Ascending aorta (tissue), 2 donors: ENCODE measurements at places on chromosomes 4 and X. TPM values are rescaled to one million over a fixed set of nuclear protein-coding genes. Genes with fewer than 3 reads are reported as not detected.

GRCh38 chr4:113540859-113541258 is 220.7 kb downstream of the CAMK2D start:
- no peaks in the 10 kb centered on the region for H3K36me3 ChIP-seq
- no peak overlapping the region for H3K4me3 ChIP-seq
- peaks cover 11% of the 10 kb centered on the region for H3K4me1 ChIP-seq
- DNase-seq = no peak
- H3K27me3 ChIP-seq = no peaks in the 10 kb centered on the region

- DNase-seq = no peak
- H3K4me3 ChIP-seq = no peak overlapping the region
- H3K4me1 ChIP-seq = no peaks in the 10 kb centered on the region
- no peaks in the 10 kb centered on the region for H3K36me3 ChIP-seq
- no peak overlapping the region for H3K27ac ChIP-seq
Measured at GRCh38 chr4:98794565-98795205, 134.2 kb downstream of the EIF4E start.

DNA sequence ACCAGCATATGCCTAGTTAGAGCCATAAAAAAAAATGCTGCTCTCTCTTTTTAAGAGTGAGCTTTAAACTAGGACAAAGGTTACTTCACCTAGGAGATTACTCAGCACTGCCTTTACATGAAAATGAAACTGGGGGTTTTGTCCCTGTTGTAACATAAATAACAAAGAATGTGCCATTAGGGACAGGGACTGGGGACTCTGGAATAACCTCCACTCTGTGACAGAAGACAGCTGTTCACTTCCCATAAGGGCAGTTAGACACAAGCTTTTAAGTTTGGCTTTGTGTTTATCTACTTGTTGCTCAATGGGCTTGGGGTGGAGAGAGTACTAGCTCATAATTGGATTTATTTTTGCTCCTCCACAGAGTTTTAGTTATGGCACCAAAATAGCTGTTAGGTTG is 11.9 kb downstream of the ENPEP start:
- H3K36me3 ChIP-seq = no peaks in the 10 kb centered on the region
- no peaks in the 10 kb centered on the region for H3K4me1 ChIP-seq
- no peak for DNase-seq
- no peak overlapping the region for H3K27ac ChIP-seq

- no peak overlapping the region for H3K4me3 ChIP-seq
- DNase-seq = no peak
- H3K36me3 ChIP-seq = no peaks in the 10 kb centered on the region
- no peaks in the 10 kb centered on the region for H3K4me1 ChIP-seq
- H3K27me3 ChIP-seq = no peaks in the 10 kb centered on the region
Measured at GRCh38 chrX:96994093-96994492, 110.4 kb downstream of the RPA4 start.

- H3K27me3 ChIP-seq = no peaks in the 10 kb centered on the region
- no peak overlapping the region for H3K27ac ChIP-seq
- no peaks in the 10 kb centered on the region for H3K4me1 ChIP-seq
- no peaks in the 10 kb centered on the region for H3K36me3 ChIP-seq
Measured at GRCh38 chrX:46648660-46649059, 75.1 kb downstream of the CHST7 start.

The GPC3 gene
- 0.75 TPM for total RNA-seq
